H4 (cell line): ENCODE measurements at places on chromosomes 3 and 15. TPM values are rescaled to one million over a fixed set of nuclear protein-coding genes. Genes with fewer than 3 reads are reported as not detected.

The LSAMP gene
- total RNA-seq: 4.7 and 5.9 TPM in 2 replicates

The SYNM gene
- 6.6 and 8.0 TPM in 2 replicates for total RNA-seq

The TP63 gene
- 1.5 and 1.7 TPM in 2 replicates for total RNA-seq

GRCh38 chr3:84547971-84548970 lies 410.5 kb upstream of the CADM2 start:
- DNase-seq: peak; percentile 11

DNA sequence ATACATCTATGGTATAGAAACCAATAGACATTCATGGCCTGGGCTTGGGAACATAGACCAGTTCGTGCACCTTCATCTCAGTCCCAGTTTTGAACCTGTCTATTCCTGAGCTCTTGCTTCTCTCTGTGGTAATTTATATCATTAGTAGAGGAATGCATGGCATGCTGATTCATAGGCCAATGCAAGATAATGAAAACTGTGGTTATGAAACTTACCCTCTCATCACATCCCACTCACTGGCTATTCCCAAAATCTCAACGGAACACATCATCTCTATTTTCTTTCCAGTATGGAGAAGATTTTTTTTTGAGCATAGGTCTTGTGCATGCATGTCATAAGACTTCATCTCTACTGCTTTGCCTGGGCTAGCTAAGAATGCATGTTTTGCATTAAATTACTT lies 18.7 kb upstream of the P2RY12 start:
- peak; percentile 34 for DNase-seq

GRCh38 chr3:55202326-55202725 lies 274.5 kb upstream of the LRTM1 start:
- peak; percentile 35 for DNase-seq

- DNase-seq: no peak
Observed at GRCh38 chr15:62637950-62638619, 404.5 kb upstream of the TPM1 start.

GRCh38 chr3:186932281-186933181 lies 2.2 kb downstream of the ST6GAL1 start:
- peak; percentile 4 for DNase-seq

DNA sequence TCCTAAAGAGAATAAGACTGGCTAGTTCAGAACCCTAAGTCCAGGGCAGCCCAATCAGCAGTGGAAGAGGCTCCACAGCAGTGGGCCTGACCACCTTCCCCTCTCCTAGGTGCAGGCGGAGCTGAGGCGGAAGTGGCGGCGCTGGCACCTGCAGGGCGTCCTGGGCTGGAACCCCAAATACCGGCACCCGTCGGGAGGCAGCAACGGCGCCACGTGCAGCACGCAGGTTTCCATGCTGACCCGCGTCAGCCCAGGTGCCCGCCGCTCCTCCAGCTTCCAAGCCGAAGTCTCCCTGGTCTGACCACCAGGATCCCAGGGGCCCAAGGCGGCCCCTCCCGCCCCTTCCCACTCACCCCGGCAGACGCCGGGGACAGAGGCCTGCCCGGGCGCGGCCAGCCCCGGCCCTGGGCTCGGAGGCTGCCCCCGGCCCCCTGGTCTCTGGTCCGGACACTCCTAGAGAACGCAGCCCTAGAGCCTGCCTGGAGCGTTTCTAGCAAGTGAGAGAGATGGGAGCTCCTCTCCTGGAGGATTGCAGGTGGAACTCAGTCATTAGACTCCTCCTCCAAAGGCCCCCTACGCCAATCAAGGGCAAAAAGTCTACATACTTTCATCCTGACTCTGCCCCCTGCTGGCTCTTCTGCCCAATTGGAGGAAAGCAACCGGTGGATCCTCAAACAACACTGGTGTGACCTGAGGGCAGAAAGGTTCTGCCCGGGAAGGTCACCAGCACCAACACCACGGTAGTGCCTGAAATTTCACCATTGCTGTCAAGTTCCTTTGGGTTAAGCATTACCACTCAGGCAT lies 33.7 kb downstream of the VIPR1 start:
- peak; percentile 13 for DNase-seq

DNA sequence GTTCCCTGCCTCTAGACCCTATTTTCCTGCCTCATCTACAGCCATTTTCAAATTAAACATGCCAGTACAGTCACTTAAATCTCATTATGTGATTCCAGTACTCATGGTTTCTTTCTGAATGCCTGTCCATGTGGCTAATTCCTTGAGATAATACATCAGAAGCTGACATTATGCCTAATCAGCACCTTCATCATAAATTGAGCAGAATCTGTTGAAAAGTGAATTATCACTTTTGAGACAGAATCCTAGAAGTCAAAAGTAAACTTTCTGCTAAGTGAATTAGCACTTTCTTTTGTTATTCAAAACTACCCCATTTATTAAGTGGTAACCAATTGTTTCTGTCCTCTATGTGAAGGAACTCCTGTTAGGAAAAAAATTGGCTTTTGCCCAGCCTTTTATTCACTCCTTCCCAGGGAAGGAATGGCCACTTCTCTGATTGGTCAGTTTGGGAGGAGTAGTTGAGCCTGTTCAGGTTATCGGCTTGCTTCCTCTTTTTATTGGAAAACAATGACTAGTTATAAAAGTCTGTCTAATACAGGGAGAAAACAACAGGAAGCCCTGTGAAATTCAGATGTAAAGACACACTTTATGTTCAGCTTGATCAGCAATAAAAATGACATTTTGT lies 40.5 kb downstream of the OSTN start:
- no peak for DNase-seq

DNA sequence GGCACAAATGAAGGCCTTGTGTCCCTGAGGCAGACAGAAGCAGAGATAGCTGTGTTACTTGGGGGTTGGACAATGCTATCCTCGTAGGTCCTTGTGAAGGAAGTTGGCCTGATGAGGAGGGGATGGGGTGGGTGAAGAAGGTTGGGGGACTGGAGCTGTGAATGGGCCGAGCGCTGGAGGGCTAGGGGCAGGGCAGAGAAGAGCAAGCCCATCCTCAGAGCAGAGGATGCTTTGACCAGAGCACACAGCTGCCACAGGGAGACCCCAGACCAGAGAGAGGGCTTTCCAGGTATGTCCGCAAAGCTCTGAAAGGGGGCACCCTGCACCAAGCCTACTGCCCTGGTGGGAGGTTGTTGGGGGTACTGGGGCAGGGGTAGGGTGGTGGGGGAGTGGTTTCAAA lies 5.7 kb upstream of the TBC1D2B start:
- DNase-seq: no peak

DNA sequence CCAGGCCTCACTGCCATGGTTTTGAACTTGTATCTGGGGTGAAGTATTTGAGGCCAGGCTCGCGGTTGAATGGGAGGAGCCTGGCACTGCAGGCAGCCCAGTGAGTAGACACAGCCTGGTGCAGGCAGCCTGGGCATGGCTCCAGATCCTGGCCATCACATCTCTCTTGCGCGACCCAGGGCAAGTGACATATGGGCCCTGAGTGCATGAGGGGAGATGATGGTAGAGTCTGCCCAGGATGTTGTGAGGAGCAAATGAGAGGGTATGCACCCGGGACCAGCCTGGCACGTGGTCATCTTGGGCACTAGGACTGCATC lies 103.5 kb downstream of the TBC1D2B start:
- DNase-seq: peak; percentile 90

- no peak for DNase-seq
Observed at GRCh38 chr3:195181741-195182469, 89.1 kb downstream of the XXYLT1 start.

- no peak for DNase-seq
Observed at GRCh38 chr15:69659454-69660050, 206.9 kb downstream of the RPLP1 start.

GRCh38 chr3:52524752-52525679 lies 8.6 kb downstream of the NT5DC2 start:
- no peak for DNase-seq
